ENCODE measurements at places on chromosomes 2 and 18.
A peak's percentile ranks its signal among the peaks of the same experiment; 100 is the strongest.

GRCh38 chr2:129912066-129912820, 67.2 kb upstream of the RAB6C start:
- no peak for DNase-seq

- no peak for DNase-seq
Observed at GRCh38 chr2:182717416-182717815, 1.4 kb downstream of the DNAJC10 start.

GRCh38 chr2:65017335-65017734, 28.1 kb downstream of the SLC1A4 start:
- no peak for DNase-seq

GRCh38 chr2:172172513-172173173, 69.9 kb upstream of the DLX2 start:
- DNase-seq = peak; percentile 52

DNA sequence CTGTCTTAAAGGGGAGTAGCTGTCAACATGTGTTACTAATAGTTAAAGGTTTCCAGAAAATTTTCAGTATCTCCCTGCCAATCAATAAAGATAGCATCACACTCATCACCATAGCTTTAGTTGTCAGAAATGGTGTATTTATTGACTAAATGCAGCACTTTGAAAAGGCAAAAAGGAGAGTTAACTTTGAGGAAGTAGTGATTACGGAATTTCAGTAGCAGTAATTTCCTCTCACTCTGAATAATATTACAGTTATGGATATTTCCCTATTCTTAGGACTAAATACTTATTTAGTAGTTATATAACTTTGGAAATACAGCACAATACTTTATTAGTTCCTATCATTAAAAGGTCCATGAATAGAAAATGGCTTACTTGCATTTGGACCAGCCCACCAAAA, 250.5 kb downstream of the CAMKMT start:
- DNase-seq = no peak

- no peak for DNase-seq
Observed at GRCh38 chr18:72147830-72148229, 396.3 kb downstream of the CBLN2 start.

GRCh38 chr2:190679813-190680591, 31.1 kb downstream of the NAB1 start:
- peak; percentile 78 for DNase-seq

- DNase-seq = peak; percentile 1
Observed at GRCh38 chr2:127048969-127049897, 57.7 kb downstream of the BIN1 start.

DNA sequence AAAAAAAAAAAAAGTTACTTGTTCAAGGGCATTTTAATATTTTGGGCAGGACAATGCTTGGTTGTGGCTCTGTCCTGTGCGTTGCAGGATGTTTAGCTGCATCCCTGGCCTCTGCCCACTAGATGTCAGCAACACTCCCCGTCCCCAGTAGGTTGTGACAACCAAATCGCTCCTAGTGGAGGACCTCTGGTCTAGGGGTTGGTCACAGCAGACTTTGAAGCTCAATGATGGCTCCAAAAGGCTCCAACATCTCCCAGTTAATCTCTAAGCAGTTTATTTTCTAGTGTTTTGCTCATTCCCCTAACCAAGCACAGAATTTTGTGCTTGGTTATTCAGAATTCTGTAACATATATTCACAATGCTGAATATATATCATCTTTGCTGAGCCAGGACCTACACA, 67.0 kb downstream of the CHRNA1 start:
- DNase-seq = peak; percentile 53

- DNase-seq = peak; percentile 33
Observed at GRCh38 chr2:69149631-69150215, 136.7 kb downstream of the ANTXR1 start.

DNA sequence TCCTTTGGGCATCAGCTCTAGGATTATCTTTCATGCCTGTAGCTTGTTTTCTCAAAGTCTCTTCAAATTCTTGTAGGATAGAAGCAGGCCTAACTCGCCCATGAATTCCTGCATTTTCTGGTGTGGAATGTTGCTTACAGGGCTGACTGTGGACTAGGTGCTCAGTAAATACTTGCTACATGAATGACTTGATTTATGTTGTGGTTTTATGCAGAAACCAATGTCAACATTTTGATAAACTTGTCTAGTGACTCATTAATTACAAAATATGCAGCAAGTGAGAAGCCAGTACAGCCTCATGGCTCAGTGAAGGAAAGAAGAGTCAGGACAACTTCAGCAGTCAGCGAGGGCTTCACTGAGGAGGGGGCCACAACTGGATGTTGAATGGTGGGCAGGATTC, 110.6 kb upstream of the SIX2 start:
- DNase-seq = no peak

GRCh38 chr2:32711219-32711618, 83.4 kb downstream of the TTC27 start:
- DNase-seq = no peak

DNA sequence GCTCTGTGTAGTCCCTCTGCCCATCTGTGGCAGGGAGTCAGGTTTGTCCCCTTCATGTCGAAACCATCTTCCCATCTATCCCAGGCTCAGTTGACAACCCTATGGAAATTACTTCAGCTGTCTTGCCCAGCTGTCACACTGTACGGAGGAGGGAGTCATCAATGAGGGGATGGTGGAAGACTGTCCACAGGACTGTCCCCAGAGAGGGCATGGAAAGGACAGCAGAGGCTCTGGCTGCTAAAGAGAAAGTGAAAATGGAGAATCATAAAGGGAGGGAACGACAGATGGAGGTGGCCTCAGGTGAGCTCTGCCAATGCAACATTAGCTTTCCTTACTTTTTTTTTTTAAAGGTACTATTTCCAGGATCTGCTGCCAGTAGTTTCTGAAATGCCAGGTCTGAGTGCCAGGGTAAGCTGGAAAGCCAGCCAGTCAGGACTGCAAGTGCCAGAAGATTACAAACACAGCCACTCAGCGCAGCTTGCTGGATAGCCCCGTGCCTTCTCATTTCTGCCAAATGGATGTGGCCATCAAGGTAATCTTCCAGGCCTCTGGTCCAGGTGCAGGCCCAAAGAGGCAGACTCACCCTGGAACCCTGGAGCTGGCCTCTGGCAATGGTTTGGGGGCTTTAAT, 192.8 kb downstream of the AGPS start:
- no peak for DNase-seq

DNA sequence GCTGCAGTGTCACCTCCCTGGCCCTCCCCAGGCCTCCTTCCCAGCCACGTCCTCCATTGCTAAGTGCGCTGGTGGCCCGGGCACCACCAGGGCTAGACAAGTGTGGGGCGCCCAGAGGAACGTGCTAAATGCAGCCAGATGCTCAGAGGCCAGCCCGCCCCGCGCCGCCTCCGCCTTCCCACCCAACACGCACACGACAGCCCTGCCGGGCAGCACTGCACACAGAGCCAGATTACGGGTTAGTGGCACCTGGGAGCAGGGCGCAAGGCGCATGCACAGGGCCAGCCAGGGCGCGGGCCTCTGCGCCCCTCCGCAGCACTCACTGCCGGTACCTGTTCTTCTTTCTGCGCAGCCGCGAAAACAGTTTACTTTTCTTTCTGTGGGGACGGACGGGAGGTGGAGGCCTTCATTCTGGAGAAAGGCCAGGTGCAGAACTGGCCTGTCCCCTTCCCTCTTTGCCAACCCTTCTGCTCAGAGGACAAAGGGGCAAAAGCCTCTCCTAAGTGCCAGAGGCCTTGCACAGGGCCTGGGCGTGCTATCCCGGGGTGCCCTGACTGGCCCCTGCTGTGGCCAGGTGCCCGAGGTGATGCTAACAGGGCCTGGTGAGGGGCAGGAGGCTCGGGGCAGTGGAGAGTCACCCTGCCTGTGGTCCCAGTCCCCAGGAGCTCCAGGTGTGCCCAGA, 46.5 kb downstream of the BIN1 start:
- no peak for DNase-seq

DNA sequence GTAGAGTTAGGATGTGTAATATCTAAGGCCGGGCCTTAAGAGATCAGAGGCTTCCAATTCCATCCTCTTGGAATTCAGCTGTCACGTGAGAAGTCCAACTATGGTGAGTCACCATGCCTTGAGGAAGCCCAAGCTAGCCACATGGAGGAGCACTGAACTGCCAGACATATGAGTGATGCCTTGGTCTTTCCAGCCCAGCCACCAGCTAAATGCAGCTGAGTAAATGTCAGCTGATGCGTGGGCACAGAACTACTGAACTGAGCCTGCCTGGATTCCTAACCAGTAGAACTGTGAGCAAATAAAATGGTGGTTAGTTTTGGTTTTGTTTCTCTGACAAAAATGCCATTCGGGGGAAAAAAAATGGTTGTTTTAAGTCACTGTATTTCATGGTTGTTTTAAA, 153.7 kb upstream of the SERTAD2 start:
- DNase-seq = no peak

GRCh38 chr2:40451918-40452605, at the start of gene SLC8A1:
Gene SLC8A1 (minus strand): TSS chr2:40452090.
- peak; percentile 62 for DNase-seq

- DNase-seq = no peak
Observed at GRCh38 chr2:52128081-52128480, 1096.1 kb upstream of the NRXN1 start.

- no peak for DNase-seq
Observed at GRCh38 chr2:46164529-46165301, 132.5 kb upstream of the EPAS1 start.

DNA sequence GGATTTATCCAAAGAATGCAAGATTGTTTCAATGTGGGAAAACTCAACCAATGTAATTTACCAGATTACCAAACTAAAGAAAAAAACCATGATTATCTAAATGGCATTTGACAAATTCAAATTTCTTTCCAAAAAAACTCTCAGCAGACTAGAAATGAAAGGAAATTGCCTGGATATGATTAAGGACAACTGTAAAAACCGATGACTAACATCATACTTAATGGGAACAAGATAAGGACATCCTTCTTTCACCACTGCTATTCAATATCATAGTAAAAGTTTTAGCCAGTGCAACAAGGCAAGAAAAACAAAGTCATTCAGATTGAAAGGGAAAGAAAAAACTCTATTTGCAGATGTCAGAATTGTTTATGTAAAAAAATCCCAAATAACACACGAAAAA, 4.4 kb upstream of the CCDC150 start:
- DNase-seq = no peak

- DNase-seq = no peak
Observed at GRCh38 chr2:9991829-9992273, 40.4 kb downstream of the GRHL1 start.

DNA sequence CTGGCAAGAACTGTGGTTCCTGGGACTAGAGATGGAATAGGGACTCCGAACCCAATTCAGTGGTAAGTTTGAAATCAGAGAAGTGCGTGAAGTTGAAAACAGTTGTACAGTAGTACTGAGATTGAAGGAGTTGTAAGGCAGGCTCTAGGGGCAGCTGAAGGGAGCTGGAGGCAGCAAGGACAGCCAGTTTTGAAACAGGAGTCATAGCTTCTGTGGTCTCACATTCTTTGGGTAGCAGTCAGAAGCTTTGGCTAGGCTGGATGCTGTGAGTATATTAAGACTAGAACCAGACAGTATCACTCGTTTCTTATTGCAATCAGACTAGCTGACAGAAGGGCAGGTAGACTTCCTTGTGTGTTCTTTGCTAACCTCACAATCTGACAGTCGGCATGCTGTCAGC, 64.5 kb upstream of the ADAM23 start:
- no peak for DNase-seq

DNA sequence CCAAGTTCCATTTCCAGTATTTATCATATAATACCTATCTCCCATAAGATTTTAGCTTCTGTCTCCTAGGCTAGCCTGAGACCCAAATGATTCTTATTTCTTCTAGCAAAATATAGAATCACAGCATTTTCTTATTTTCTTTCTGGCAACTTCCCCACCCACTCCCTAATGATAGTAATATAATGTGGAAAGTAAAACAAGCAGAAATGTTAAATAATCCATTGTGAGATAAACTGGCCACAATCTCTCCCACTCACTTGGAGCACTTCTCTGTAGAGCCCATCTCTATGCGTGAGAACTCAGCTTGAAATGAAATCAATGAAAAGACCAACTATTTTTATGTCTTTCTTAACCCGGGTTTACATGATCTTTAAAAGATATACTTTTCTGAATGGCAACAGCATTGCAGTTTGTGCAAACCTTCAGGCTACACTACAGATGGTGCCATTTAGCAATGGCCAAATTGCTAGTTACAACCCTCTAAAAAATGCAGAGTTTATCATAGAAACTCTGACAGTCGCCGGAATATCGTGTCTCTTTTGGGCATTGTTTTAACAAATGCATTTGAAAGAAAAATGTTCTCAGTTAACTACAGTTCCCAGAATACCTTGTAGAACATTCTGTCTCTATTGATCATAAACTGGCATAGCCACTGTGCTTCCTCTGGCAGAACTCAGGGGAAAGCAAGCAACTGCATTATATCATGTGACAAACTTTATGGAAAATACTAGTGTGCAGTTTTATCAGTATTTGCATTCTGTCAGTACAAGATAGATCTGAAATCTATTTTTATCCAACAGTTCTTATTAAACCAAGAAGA, 1407.4 kb upstream of the ZEB2 start:
- DNase-seq = no peak

All from BE2C (cell line).